ENCODE measurements at places on chromosomes 16 and 17.

GRCh38 chr17:76689859-76690258 is 20.9 kb downstream of the MXRA7 start:
- DNase-seq = no peak

- no peak for DNase-seq
Measured at GRCh38 chr16:53417976-53418375, 16.3 kb upstream of the RBL2 start.

DNA sequence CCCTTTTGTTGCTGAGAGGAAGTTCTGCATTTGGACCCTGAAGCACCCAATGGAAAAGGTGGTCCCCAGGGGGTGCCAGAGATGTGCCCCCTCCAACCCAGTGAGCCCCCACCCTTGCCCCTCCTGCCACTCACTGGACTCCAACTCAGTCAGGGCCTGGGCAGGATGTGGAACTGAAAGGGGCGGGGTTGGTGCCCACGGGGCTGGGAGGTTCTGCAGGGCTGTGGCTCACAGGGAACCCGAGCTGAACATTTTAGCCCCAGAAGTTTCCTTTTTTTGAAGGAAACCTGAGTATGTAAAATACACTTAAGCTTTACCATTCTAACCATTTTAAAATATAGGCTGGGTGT is 15.8 kb upstream of the OGFOD3 start:
- DNase-seq = no peak

DNA sequence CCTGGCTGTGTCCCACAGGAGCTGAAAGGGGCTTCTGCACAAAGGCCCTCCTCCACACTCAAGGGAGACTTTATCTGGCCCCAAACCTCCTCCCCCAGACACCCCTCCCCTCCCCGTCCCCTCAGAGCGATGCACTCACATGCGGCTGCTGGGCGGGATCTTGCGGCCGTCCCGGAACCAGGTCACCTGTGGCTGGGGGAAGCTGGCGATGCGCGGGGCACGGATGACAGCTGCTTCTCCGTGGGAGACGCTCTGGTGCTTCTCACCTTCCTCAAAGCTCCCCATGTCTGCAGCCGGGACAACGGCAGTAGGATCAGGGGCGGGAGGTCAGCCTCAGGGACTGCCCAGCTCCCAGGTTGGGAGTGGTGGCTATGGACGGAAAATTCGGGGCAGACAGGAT is 144.0 kb upstream of the CDC42EP4 start:
- DNase-seq = no peak

- peak; percentile 91 for DNase-seq
Measured at GRCh38 chr17:2067608-2068024, 12.7 kb downstream of the HIC1 start.

GRCh38 chr17:12209632-12210191 is 189.0 kb downstream of the MAP2K4 start:
- DNase-seq = no peak

GRCh38 chr17:17127730-17128291 is 78.3 kb downstream of the PLD6 start:
- DNase-seq = no peak

DNA sequence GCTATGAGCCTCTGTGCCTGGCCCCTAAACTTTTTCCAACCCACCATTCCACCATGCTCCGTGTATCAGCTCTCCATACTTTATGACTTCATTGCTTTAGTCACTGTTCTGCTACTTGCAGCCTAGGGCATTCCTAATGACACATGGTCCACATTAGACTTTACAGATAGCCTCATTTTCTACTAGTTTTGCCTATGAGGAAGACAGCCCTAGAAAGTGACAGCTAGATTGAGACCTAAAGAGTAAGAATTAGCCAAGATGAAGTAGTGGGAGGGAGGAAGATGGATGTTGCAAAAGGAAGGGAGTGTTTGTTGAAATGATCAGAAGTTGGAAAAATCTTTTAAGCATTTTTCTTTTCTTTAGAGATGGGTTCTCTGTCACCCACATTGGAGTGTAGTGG is 11.0 kb downstream of the C16orf54 start:
- no peak for DNase-seq

DNA sequence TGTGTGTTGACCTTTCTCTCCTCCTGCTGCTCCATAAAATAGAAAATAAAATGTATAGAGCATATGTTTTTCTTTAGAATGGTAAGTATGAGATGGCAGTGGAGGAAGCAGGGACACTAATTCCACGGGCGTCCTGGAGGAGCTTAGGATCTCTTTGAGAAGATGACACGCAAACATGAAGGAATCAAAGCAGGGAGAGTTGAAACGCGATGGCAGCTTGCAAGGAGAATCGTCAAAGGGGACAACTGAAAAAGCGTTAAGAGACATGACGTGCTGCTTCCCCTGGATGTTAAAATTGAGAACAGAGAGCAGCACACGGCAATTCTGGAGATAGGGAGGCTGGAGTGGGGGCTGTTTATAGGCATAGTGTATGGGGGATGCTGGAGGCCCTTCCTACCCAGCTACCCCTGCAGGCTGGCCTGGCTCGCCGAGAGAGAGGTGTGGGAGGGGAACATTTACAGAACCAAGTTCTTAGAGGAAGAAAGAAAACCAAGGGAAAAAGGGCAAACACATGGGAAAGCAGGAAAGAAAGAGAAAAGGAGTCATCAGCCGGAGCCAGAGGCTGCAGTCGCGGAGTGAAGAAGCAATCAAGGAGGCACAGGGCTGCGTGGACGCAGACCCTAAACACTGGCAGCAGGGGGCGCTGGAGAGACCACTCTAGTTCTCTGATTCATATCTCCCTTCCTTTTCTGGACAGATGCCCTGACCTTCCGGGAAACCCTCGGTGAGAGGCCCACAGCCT is 55.8 kb downstream of the MYH13 start:
- DNase-seq = peak; percentile 32

- DNase-seq = no peak
Measured at GRCh38 chr16:19659554-19659953, 58.5 kb downstream of the KNOP1 start.

- peak; percentile 88 for DNase-seq
Measured at GRCh38 chr17:34248511-34249024, 6.5 kb upstream of the CCL2 start.

Measured in AG10803 (cell line).